Activated naive CD4-positive, alpha-beta T cell treated with anti-CD3 and anti-CD28 coated beads, Interleukin-2, amount 50 U/mL, for 16 hours (primary cell): ENCODE measurements at places on chromosomes 2 and 18.
A peak's percentile ranks its signal among the peaks of the same experiment; 100 is the strongest.

GRCh38 chr2:48531141-48531648 lies 1.2 kb downstream of the STON1 start:
- DNase-seq = no peak

- DNase-seq = no peak
Measured at GRCh38 chr2:71934320-71934593, 213.4 kb downstream of the CYP26B1 start.

GRCh38 chr2:50602636-50603327 lies 429.1 kb downstream of the NRXN1 start:
- DNase-seq = no peak

DNA sequence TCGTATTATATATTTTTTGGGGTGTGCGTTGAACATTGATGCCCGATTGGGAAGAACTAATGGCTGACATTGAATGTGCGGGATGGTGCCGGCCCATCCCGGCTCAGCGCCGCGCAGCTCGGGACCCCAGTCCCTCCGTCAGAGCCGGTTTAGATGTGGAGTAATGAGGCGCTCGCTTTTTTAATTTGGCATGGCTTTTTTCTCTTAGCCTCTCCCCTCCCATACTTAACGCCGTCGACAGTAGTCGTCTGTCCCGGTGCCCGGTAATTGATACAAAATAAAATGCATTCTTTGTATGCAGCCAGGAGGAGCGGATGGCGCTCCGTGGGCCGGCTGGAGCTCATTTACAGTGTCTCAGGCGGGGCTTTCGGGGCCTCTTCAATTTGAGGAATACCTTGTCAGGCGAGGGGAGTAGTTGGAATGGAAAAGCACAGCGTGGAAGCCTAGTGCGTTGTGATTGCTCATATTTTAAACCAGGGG lies 209.2 kb downstream of the GBX2 start:
- DNase-seq = no peak

DNA sequence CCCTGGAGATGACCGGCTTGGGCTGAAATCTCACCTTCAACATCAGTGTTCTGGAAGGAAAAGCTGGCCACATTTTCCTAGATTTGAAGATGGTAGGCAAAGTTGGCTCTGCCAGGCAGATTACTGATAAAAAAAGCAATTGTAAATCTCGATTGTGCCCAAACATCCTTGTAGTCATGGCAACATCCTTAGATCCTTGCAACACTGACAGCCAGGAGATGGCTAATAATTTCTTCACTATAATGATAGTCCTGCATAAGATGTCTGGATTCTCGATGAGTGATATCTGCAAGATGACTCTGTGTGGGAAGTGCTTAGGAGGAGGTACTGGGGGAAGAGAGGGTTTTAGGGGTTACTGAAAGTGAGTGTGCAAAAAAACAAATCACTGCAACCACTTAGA lies 149.1 kb downstream of the FSHR start:
- no peak for DNase-seq

- DNase-seq = no peak
Measured at GRCh38 chr2:132609101-132609890, 60.7 kb downstream of the LYPD1 start.

- DNase-seq = no peak
Measured at GRCh38 chr2:219540784-219541504, 2.7 kb downstream of the CHPF start.

DNA sequence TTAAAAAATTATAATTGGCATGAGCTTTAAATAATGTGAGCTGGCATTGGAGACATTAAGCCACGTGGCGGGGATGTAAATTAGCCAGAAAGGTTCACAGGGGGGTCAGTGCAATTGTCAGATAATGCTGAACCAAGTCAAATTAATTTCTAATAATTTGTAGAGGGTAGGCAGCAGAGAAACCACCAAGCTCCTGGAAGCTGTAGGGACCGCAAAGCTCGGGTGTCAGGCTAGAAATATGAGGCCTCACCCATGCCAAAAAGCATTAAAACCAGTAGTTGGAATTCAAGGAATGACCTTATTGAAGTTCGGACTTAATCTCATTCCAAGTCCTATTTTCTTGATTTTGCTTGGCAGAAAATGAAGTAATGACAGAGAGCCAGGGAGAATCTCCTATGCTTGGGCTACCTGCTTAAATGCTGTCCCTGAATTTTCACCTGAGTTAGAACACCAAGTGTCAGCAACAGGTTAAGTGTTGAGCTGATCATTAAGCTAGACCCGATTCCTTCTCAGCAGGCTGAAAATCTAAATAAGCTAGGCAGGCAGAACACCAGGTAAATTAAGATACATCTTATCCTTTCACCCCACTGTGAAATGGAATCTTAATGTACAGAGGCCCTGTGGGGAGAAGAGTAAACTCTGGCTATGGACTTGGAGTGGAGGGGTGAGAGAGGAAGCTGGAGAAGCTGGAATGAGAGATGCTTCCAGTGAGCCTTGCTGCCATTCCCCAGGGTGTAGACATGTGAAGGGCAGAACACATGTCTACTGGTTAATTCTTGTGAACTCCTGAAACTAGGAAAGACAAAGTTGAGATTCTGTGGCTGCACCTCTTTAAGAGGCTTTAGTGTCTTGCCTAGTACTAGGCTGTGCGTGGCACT lies 520.0 kb downstream of the SLC4A3 start:
- no peak for DNase-seq

GRCh38 chr2:124874676-124875075 lies 849.6 kb downstream of the CNTNAP5 start:
- no peak for DNase-seq

GRCh38 chr18:63074981-63075404 lies 244.6 kb downstream of the BCL2 start:
- peak; percentile 62 for DNase-seq
